Hematopoietic multipotent progenitor cell (in vitro differentiated cells): ENCODE measurements at places on chromosomes 6 and 20.

DNA sequence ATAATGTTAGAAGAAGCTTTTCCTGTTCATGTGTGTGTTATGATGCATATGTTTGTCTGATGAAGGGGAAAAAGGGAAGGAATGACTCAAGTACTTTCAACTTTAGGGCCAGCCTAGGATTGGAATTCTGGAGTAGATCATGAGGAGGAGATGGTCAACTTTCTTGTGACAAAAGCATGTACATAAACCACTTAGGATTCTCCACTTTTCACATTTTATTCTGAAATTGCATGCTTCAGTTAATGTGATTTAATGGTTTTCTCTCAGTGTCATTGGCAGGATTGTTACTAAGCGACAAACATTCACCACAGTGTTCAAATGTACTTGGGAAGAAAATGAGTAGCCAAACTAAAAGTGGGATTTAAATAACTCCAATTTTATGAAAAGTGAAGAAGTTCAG is 80.1 kb downstream of the UTRN start:
- DNase-seq, result no peak

DNA sequence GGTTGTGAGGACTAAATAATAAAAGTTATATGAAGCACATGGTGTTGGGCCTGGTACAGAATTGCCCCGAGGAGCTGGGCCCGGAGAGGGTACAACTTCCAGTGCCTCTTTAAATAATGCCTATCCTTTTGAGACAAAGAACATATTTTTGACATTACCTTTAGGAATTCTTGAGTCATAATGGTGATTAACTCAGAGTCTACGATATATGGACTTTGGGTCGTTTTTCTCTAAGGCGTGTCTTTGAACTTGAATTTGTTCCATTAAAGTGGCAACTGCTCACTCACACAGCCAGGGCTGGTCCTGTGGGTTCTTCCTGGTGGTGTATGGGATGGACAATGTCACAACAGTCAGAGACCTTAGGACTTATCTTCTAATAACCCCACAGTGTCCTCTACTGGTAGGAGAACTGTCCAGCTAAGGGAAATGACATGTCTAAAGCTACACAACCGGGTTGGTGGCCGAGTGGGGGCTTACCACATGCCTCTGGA is 106.5 kb downstream of the CDC5L start:
- no peak for DNase-seq

DNA sequence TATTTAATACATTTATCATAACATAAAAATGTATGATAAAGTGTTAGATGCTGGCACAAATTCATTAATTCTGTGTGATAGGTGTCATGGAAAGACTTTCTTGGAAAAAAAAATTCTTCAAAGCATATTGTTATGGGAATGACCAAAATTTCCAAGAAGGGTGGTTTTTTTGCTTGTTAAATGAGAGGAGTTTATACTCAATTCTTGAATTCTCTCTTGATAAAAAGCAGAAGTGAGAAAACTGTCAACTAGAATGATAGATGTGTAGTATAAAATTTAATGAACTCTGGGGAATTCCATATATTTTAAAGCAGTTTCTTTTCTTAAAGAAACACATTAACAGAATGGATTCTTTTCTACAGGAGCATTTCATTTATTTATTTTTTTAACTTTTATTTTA is 62.0 kb upstream of the SNAP91 start:
- DNase-seq, result no peak

DNA sequence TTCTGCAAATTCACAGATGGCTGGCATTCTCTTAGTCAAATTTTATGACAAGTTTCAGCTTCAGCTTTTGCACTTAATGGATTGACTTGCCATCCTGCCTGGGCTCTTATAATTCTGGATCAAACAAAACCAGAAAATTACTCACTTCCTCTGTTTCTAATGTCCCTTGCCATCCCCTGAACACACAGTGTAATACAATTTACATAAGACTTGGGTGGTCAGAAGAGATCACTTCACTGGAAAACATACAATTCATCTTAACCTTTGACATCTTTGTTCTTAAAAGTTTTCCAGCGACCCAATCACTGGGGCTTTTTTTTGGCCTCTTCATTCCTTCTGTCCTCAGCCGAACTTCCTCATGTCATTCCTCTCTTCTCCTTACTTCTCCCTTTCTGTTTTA is 199.0 kb downstream of the ARHGAP18 start:
- no peak for DNase-seq

GRCh38 chr20:4444404-4444803 is 277.3 kb upstream of the PRND start:
- no peak for DNase-seq
